ENCODE measurements at places on chromosomes 5 and 9.
A peak's percentile ranks its signal among the peaks of the same experiment; 100 is the strongest.

GRCh38 chr5:115313052-115313451 is 16.6 kb upstream of the CCDC112 start:
- peak; percentile 18 for DNase-seq

DNA sequence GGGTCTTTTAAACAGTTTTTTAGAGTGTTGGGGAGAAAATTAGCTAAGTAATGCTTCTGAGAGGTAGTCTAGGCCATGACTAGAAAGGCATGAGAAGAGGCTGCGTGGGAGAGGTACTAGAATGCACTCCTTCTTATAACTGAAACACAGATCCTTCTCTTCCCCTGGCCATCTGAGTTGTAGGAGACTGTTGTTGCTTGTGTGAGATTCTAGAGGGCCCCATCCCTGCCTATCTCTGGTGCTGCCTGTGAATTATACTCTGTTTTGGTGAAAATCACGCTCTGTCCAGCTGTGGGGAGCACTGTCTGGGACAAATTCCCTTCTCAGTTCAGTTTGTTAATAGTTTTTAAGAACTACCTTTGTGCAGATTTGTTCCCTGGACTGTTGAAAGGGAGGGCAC is 37.5 kb downstream of the MAP1B start:
- no peak for DNase-seq

- peak; percentile 20 for DNase-seq
Observed at GRCh38 chr9:20683351-20684034, 566 bp upstream of the FOCAD start.

GRCh38 chr9:18851069-18851795 is 181.8 kb downstream of the SAXO1 start:
- DNase-seq = no peak

GRCh38 chr9:33445389-33446239 is 1.8 kb downstream of the AQP3 start:
- DNase-seq = no peak

GRCh38 chr5:34857894-34858293 is 18.9 kb downstream of the TTC23L start:
- DNase-seq = no peak

DNA sequence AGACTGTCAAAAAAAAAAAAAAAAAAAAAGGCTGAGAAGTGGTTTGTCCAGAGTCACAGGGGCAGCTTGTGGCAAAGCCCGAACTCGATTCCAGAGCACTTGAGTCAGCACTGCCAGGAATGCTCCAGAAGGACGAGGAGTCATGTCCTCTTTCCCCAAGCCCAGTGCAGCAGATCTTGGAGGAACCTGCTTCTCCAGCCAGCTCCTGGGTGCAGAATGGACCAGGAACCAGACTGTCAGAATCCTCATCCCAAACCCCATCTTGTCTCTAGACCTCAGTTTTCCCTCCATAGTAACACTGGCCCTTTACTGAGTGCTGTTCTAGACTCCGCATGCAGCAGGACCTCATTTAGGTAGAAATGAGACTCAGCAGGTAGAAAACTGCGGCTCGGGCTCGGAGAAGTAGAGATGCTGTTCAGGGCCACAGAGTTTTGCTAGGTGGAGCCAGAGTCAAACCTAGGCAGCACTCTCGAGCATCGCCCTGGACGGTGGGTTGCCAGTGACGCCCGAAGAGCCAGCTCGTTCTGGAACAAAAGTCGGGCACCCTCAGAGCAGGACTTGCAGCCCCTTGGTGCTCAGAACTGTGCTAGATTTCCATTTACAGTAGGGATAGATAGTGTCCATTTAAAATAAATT is 15.4 kb downstream of the CD74 start:
- DNase-seq = no peak

All from SK-MEL-5 (cell line).